IgD-negative memory B cell (primary cell): ENCODE measurements at places on chromosomes 1 and 21. TPM values are rescaled to one million over a fixed set of nuclear protein-coding genes. Genes with fewer than 3 reads are reported as not detected.

The RIPPLY3 gene
- polyA plus RNA-seq, result not detected

The HSD3B1 gene
- not detected for polyA plus RNA-seq

The HEYL gene
- not detected for polyA plus RNA-seq

The MCOLN3 gene
- polyA plus RNA-seq, result 0.19 TPM

The EXO5 gene
- polyA plus RNA-seq, result 7.9 TPM

The TPTE gene
- not detected for polyA plus RNA-seq

The FAM131C gene
- polyA plus RNA-seq, result not detected

The ITGB2 gene
- polyA plus RNA-seq, result 294 TPM

The CRB1 gene
- not detected for polyA plus RNA-seq

The ACOT11 gene
- polyA plus RNA-seq, result 0.41 TPM

The TNFRSF9 gene
- polyA plus RNA-seq, result not detected

The BNIPL gene
- 0.13 TPM for polyA plus RNA-seq

The FHAD1 gene
- not detected for polyA plus RNA-seq

The TIAM1 gene
- 0.54 TPM for polyA plus RNA-seq

The NTRK1 gene
- not detected for polyA plus RNA-seq

The TATDN3 gene
- 30.0 TPM for polyA plus RNA-seq

The GJA9 gene
- not detected for polyA plus RNA-seq

The ETV3L gene
- not detected for polyA plus RNA-seq

The IQCC gene
- polyA plus RNA-seq, result 1.7 TPM

The GPR157 gene
- 1.3 TPM for polyA plus RNA-seq

The DIRAS3 gene
- not detected for polyA plus RNA-seq

The UMODL1 gene
- 0.05 TPM for polyA plus RNA-seq

The CYP4A11 gene
- not detected for polyA plus RNA-seq

The KIAA0319L gene
- polyA plus RNA-seq, result 25.2 TPM

The GPR137B gene
- polyA plus RNA-seq, result 1.9 TPM

The CD53 gene
- polyA plus RNA-seq, result 1,279 TPM

The C1orf174 gene
- 29.4 TPM for polyA plus RNA-seq

The CD5L gene
- not detected for polyA plus RNA-seq

The GNAT2 gene
- polyA plus RNA-seq, result not detected

The OR6N1 gene
- not detected for polyA plus RNA-seq

The F3 gene
- not detected for polyA plus RNA-seq

The HSD3B2 gene
- not detected for polyA plus RNA-seq

The DENND2D gene
- polyA plus RNA-seq, result 107 TPM

The TCP10L gene
- polyA plus RNA-seq, result 0.28 TPM

The FGR gene
- polyA plus RNA-seq, result 72.0 TPM

The TRAF3IP3 gene
- 240 TPM for polyA plus RNA-seq

The DMRTA2 gene
- polyA plus RNA-seq, result not detected

The TMCO4 gene
- polyA plus RNA-seq, result 21.7 TPM

The WASF2 gene
- polyA plus RNA-seq, result 105 TPM

The DISP3 gene
- not detected for polyA plus RNA-seq

The IBA57 gene
- 3.3 TPM for polyA plus RNA-seq

The ROR1 gene
- 0.09 TPM for polyA plus RNA-seq

The TXNIP gene
- polyA plus RNA-seq, result 3,579 TPM

The CDC20 gene
- polyA plus RNA-seq, result 0.58 TPM

The RAD54L gene
- polyA plus RNA-seq, result 0.49 TPM

The STYXL2 gene
- not detected for polyA plus RNA-seq

The TMPRSS15 gene
- polyA plus RNA-seq, result not detected

The GBP7 gene
- not detected for polyA plus RNA-seq

The B3GALT2 gene
- 0.14 TPM for polyA plus RNA-seq

The NLRP3 gene
- polyA plus RNA-seq, result 0.08 TPM

The FABP3 gene
- not detected for polyA plus RNA-seq
